Astrocyte (in vitro differentiated cells and primary cell): ENCODE measurements at places on chromosomes 2 and 18.

GRCh38 chr2:219107758-219108157 is 47.0 kb upstream of the IHH start:
- no peak for DNase-seq

GRCh38 chr2:17752246-17752645 is 1.4 kb downstream of the SMC6 start:
- DNase-seq: no peak

- no peak for DNase-seq
Measured at GRCh38 chr2:122166820-122167219, 411.4 kb downstream of the TSN start.

DNA sequence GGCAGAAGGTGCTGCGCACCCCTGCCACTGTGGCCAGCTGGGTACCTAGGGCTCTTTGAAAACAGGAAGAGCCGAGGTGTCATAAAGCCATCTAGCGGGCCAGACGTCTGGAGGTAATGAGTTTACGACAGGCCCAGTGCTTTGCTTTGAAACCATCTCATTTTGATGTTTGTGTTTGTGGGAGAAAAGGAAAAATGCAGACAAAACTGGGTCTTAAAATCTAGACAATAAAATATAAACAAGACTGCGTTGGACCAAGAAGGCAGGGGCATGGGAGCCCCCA is 3.2 kb downstream of the HOXD9 start:
- no peak for DNase-seq

DNA sequence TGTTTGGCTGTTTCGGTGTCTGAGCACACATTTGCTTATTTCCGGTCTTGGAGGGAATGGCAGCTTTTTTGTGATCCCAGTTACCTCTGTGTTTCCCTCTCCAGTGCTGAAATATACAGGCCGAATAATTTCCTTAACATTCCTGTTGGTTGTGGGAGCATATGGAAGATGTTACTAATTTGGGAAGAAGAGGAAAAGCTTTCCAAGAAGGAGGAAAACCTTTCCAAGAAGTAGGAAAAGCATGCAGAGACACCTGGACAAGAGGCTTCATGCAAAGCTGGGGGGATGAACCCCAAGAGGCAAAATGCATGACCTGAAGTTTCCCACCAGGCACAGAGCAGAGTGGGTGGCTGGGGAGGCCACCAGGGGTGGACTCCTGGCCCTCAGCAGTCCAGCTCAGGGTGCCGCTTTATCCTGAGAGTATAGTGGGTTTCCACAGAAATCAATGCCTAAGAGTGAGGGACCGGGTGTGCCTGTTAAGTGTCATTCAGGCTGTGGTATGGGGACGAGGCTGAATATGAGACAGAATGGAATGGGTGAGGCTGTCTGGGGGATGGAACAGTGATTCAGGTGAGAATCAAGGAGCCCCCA is 25.5 kb upstream of the GNAL start:
- no peak for DNase-seq

DNA sequence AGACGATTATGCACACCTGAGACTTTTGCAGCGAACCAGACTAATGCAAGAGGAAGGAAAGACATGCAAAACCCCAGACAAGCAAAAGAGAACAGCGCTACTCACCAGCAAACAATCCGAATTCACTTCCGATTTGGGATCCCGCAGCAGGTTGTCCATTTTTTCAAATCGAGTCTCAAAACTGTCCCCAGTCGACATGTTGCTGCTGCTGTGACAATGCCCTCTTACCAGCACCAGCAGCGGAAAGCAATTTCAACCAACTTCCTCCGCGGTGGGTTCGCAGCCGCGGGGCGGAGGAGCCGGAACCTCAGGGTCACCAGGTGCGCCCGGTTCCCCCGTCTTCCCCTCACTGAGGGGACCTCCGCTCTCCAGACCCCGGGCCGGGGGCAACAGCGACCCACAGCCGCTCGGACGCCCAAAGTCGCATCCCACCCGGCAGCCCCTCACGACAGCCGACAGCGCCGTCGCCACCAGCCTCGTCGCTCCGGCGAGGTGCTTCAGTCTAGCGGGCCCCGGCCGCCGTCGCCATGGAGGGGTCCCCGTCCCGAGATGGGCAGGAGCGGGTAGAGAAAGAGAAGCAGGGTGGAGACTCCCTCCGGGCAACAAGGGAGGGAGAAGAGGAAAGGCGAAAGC is 784 bp downstream of the ROCK1 start:
- DNase-seq: peak; percentile 46

DNA sequence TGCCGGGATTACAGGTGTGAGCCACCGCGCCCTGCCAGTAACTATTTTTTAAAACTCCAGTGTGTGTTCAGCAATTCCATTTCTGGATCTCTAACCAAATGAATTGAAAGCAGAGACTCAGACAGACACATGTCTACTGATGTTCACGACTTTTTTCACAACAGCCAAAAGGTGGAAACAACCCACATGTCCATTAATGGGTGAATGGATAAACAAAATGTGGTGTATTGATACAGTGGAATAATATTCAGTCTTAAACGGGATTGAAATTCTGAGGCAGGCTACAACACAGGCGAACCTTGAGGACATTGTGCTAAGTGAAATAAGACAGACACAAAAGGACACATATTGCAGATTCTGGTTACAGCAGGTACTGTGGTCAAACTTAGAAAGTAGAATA is 55.0 kb downstream of the DDX1 start:
- DNase-seq: no peak

- no peak for DNase-seq
Measured at GRCh38 chr2:231169488-231169887, 28.9 kb upstream of the ARMC9 start.

- no peak for DNase-seq
Measured at GRCh38 chr2:127278959-127279358, 15.0 kb downstream of the ERCC3 start.

DNA sequence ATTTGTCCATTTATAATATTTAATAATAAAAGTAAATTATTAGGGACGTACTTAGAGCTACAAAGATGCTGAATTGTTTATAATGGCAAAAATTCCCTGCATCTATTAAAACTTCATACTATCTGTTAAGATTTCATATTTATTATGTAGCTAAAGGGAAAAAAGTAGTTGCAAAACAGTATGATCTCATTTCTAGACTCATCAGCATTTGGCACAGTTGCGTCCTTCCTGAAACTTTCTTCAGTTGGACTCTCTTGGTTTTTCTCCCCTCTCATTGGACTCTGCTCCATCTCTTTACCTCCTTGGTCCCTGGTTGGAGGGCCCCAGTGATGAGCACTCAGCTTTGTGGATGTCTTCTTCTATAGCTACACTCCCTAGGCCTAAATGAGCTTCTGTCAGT is 99.6 kb downstream of the TMEM247 start:
- no peak for DNase-seq

GRCh38 chr2:144475569-144476275 is 44.2 kb downstream of the ZEB2 start:
- DNase-seq: no peak

DNA sequence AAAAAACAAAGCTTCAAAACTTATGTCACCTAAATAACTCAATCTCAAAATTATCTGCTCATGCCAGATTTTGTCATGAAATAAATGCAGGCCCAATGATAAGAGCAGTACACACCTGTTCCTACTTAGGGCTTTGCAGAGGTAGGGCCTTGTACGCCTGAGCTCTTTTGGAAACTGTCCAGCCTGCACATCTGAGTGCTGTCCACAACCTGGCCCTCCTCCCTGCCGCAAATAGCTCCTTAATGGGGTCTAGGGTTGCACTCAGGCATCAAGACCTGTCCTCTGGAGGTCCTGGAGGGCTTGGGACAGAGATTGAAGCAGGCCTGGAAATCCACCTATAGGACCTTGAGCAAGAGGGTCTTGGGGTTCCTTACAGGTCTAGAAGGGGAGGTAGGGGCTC is 115.4 kb upstream of the CCDC195 start:
- no peak for DNase-seq

GRCh38 chr2:74042606-74043005 is 57.9 kb downstream of the TET3 start:
- DNase-seq: no peak

DNA sequence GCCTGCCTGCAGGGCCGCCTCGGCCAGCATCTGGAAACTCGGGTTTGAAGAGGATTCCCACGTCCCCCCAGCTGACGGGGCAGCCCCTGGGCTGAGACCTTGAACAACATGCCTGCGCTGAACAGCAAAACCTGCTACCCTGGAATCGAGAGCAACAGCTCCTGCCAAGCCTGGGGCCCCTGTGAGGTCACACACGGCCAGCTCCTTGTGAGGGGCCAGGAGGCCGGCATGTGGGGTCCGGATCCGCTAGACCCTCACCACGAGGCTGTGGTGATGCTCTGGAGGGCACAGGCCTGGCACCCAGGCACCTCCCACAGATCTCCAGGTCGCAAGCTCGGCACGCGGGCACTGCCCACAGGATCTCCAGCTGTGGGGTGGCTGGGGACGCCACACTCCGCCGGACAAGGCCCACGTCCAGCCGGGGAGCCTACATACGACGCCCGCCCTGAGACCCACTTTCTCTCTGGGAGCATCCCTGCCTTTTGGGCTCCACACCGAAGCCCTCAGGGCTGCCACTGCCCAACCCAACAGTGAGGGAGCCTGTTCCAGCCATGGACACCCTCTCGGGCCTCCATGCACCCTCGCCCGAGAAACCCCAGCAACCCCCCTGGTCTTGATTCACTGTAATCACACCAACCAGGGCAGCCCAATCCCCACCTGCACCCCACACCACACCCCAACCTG is 34.1 kb downstream of the SLC66A2 start:
- no peak for DNase-seq

GRCh38 chr2:26477126-26477910 is 606 bp downstream of the OTOF start:
- DNase-seq: no peak

DNA sequence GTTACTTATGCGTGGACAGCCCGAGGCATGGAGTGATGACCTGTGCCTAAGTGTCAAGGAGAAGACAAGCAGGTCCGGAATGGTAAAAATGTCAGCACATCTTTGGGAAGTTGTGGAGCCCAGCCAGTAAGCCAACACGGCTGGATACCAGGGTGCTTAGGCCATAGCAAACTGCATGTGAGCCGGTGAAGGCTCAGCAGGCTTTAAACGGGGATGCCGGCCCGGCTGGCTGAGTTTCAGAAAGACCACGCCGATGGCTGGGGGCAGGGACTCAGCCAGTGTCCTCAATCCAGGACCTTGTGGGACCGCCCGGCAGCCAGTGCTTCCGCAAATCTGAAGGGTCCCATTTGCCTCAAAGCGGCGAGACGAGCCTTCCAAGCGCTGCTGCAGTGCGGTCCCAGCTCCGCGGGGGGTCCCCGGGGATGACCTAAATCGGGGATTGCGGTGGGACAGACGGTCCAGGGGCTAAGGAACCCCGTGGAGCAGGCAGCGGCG is 946 bp upstream of the AGAP1 start:
- DNase-seq: no peak

GRCh38 chr2:78541088-78541450 is 484.4 kb upstream of the REG3G start:
- DNase-seq: no peak

DNA sequence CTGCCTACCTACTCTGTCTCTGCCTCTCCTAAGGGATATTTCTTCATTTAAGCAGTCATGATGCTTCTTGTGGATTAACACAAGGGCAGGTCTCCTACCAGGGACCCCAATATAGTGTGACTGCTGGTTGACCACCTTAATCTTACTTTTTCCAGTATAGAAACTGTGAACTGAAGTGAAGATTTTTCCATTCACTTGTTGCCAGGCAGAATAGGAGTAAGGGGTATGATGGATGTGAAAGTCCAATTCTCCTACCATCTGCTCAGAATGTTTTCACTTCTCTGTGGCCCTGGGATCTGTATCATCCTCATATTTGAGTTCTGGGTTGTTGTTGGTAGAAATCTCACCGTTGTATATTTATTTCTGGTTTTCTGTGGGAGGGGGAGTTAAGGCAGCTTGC is 247.8 kb downstream of the WDPCP start:
- DNase-seq: no peak

- DNase-seq: no peak
Measured at GRCh38 chr2:16320716-16321115, 344.9 kb downstream of the CYRIA start.

DNA sequence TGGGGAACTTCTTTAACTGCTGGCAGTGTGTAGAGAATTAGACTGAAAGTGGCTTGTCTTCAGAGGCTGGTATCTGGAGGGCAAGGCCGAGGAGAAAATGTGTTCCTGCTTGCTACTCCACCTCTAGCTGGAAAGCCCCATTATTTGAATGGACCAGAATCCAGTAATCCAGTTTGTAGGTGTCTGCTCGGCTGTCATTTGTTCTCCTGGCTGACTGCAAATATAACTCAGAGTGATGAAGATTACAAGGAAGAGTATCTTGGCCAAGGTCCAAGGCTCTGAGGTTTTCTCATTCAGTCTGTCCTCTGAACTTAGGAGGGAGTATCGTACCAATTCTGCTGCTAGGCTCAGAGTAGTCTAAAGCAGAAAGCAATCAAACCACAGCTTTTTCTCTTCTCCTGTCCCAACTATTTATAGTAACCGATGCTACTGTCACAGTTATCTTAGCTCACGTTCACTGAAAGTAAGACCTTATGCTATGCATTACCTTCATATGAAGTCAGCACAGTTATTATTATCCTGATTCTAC is 228.6 kb downstream of the SETBP1 start:
- DNase-seq: no peak

GRCh38 chr2:216292475-216292874 is 79.8 kb downstream of the MARCHF4 start:
- no peak for DNase-seq

GRCh38 chr2:28355521-28356094 is 37.0 kb upstream of the FOSL2 start:
- no peak for DNase-seq

- no peak for DNase-seq
Measured at GRCh38 chr2:132252191-132252893, 90.6 kb upstream of the ANKRD30BL start.

GRCh38 chr2:128625421-128625820 is 306.8 kb upstream of the HS6ST1 start:
- DNase-seq: no peak

DNA sequence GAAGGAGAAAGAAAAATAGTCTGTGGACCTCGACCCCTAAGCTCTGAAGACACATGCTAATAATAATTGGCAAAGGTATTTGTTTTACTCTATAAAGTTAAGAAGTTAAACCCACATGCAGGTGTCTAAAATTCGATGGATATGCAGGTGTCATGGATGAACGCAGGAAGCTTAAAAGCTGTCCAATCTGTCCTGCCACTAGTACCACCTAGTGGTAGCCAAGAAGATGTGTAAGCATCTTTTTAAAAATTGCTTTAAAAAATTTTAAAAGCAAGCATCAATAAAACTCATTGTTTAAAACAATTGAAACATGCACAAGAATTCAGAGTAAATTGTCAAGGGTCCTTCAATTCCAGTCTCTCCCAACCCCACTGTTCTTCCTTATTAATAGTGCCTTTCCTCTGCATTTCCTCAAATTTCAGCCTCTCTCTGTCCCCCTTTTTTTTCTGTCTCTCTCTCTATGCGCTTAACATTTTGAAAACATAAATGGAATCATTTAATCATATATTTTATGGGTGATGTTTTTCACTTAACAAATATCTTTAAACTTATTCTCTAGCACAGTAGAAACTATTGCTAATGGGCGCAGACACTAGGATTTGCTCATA is 30.6 kb upstream of the PPP3R1 start:
- DNase-seq: peak; percentile 27
